CD4-positive, alpha-beta memory T cell (primary cell): ENCODE measurements at places on chromosomes 3 and 15.

- DNase-seq, result no peak
Observed at GRCh38 chr3:186128158-186128557, 19.3 kb upstream of the ETV5 start.

DNA sequence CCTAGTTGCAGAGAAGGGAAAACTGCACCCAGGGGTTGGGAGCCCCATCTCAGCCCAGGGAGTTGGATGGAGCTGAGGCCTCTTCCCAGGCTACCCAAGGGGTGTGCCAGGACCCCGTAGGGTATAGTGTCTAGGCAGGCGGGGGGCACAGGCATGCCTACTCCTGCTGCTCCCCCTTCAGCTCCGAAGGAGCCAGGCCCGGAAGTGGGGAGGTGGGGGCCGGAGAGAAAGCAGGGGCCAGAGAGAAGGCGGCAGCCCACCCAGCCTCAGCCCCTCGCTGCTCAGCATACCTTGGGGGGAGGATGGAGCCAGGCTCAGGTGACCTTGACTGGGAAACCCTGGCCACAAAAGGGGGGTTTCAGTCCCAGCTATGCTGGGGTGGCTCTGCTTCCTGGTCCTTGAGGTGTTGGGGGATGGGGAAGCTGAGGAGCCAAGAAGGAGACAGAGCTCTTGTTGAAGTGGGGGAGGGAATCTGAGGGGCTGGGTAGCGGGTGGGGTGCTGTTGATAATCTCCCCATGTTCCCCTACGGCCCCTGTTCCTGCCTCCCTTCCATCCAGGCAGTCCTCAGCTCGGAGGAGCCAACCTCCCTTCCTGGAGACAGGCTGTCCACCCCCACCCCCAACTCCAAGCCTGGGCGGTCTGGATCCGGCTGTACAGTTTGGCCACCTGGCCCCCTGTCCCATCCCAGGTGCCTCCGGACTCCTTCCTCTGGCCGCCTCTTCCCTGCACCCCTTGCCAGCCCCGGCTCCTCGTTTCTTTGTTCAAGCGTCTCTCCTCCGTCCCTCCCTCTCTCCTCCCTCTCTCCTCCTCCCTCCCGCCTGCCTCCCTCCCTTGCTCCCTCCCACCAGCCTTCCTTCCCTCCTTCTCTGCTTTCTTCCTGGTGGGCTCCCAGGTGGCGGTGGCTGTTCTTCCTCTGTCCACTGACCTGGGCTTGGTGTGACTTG lies 1.7 kb downstream of the SEMA3F start:
- DNase-seq, result no peak

- no peak for DNase-seq
Observed at GRCh38 chr3:154568064-154568463, 138.1 kb upstream of the GPR149 start.

GRCh38 chr15:63306492-63307073 lies 29.2 kb downstream of the APH1B start:
- no peak for DNase-seq

- DNase-seq, result no peak
Observed at GRCh38 chr3:78871048-78871447, 896.8 kb downstream of the ROBO1 start.

GRCh38 chr3:73521734-73522336 lies 102.9 kb downstream of the PDZRN3 start:
- no peak for DNase-seq

- no peak for DNase-seq
Observed at GRCh38 chr15:26472661-26473060, 300.2 kb downstream of the GABRB3 start.

GRCh38 chr3:118863731-118864322 lies 170.8 kb downstream of the IGSF11 start:
- no peak for DNase-seq

DNA sequence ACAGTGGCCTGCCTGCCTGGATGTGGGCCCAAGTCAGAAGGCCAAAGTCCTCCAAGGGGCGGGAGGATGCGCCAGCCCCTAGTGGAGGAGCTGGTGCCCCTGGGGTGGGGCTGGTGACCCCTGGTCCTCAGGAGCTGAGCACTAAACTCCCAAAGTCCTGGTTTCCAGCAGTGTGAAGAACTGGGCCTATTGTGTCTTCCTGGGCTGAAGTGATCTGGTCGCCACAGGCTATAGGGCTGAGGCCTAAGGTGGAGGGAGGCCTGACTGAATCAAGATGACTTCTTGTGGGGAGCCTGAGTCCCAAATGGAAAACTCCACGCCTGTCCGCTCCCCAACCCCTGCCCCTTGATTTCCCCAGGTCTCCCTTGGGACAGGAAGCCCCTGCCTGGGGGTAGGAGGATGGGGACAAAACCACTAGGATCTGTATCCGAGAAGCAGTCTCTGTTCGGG lies 753 bp upstream of the FES start:
- DNase-seq, result no peak

- peak; percentile 48 for DNase-seq
Observed at GRCh38 chr15:60720086-60720485, 241.1 kb upstream of the ICE2 start.

DNA sequence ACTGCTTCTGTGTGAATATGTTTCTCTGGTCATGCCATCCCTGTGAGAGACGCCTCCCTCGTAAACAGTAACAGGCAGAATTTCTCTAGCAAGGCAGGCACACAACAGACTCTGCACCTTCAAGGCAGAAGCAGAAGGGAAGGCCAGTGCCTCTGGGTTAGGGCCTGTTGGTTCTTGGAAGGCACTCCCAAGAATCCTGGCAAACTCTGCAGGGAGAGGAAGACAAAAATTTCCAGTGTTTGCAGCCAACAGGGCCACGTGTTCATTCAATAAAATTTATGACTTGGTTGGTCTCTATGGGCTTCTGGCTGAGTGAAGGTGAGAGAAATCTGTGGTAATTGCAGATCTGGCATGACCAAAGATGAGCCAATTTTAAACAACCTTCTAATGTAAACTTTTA lies 39.3 kb downstream of the NFKBIZ start:
- no peak for DNase-seq

DNA sequence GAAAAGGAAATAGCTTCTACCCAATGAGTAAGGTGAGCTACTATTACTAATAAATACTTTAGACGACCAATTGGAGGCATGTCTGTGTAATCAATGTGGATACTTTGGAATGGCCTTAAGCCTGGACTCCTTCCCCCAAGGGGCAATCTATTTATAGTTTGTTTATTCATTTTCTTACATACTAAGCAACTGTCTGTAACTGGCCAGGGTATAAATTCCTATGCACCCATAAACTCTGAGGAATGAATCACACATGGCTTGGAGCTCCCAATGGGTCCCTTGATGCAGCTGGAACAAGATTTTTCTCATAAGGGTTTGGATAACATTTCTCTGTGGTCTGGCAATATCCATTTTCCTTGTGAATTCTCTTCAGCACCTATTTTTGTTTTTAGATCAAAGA lies 506.8 kb downstream of the EDEM1 start:
- no peak for DNase-seq

- no peak for DNase-seq
Observed at GRCh38 chr3:29890801-29891200, 609.9 kb downstream of the RBMS3 start.

DNA sequence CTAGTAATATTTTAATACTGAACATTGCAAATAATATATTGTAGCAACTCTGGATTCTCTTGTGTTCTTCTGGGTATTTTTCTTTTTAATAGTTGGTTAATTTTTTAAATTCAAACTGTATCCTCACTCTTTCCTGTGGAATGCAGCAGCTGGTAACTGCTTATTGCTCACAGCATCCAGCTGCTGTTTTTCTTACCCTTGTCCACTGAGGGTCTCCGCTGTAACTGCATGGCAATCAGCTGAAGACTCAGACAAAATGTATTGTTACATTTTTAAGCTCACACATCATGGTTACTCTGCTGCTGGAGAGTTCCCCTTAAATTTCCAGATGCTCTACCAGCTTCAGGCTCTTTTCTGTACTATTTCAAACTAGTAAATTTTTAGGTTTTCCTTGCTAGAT lies 227.6 kb downstream of the MBNL1 start:
- no peak for DNase-seq

DNA sequence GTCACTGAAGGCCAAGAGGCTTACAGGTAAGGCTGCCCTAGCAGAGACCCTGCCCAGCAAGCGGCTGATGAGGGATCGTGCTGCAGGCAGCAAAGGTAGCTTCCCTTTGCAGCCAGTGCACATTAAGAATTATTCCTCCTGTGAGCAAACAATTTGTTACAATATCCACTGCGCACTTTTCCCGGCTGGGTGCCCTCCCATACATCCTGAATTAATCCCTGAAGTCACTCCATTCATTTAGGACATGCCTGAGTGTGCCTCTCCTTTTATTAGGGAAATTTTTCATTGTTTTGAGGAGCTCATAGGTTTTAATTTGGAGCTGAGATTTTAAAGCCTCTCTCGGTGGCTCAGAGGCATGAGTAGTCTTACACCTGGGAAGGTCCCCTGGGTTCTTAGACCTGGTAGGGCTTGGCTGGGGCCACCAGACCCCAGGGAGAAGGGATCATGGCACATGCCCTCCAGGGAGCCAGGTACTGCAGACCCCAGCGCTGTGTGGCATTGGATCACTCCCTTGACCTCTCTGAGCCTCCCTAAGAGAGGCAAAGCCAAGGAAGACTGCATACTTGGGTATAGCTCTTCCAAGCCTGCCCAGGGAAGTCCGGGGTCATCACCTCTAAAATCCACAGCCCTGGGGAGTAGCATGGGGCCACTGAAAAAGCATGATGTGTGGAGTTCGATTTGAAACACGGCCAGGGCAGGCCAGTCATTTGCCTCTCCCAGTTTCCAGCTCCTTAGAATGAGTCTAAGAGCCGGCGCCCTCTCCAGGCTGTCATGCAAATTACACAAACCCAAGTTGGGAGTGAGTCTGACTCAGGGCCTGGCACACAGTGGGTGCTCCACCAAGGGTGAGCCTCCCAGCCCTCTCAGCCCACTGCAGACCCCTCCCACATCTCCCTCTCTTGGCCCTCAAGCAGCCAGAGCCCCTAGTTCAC lies 151.9 kb upstream of the LINGO1 start:
- no peak for DNase-seq

- DNase-seq, result no peak
Observed at GRCh38 chr15:87121336-87121735, 1041.7 kb downstream of the AGBL1 start.

DNA sequence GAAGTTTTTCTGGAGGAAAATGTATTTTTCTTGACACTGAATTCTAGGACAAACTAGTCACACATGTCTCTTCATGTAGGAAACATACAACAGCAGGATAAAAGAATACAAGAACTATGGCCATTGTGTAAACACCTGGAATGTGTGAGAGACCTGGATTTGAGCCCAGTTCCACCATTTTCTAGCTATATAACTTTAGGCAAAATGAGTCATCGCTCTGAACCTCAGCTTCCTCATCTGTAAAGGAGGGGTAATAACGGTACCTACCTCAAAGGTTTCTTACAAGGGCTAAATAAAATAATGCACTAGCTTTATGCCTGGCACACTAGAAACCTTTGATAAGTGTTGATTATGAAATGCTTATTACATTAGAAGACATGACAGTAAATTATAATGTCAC lies 57.8 kb downstream of the RIOX2 start:
- DNase-seq, result no peak

DNA sequence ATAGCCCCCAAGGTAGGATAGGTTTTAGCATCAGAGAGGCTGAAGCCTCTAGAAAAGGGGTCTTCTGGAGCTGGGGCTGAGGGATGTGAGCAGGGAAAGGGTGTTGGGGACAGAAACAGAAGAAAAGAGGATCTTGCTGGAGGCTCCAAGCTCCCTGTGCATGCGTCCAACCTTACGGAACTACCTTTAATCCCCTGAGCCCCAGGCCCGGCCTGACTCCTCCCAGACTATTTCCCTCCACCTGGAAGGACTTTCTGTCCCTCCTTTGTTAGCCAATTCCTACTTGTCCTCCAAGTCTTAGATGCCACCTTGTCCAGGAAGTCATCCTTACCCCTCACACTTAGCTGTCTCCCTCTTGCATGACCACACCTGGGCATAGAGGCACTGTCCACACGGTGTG lies 50.0 kb upstream of the VPS8 start:
- no peak for DNase-seq

GRCh38 chr15:71341811-71342550 lies 226.7 kb downstream of the THSD4 start:
- DNase-seq, result no peak

DNA sequence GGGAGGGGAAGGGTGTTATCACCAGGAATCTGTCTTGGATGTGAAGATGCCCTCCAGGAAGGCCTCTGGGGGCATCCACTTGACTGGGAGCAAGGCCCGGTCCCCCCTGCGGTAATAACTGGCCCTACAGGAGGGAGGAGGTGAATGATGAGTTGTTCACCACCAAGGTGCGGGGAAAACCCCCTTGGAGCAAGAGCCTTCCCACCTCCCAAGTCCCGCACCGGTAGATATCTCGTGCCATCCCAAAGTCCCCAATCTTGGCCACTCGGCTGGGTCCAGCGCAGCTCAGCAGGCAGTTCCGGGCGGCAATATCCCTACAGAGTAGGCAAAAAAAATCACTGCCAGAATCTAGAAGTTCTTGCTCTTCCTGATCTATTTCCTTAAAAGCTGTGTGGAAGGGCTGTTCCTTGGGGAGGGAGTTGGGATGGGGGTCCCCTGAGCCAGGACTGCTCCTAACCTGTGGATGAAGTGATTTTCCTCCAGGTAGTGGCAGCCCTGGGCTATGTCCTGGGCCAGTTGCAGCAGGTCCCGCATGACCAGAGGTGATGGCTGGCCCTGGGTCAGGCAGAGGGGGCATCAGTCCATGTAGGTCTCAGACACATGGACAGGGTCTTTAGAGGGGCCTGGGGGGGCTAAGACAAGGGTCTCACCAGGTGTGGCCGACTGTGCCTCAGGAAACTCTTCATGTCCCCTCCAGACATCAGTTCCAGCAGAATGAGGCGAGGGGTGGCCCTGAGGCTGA lies 8.7 kb downstream of the LTK start:
- no peak for DNase-seq

DNA sequence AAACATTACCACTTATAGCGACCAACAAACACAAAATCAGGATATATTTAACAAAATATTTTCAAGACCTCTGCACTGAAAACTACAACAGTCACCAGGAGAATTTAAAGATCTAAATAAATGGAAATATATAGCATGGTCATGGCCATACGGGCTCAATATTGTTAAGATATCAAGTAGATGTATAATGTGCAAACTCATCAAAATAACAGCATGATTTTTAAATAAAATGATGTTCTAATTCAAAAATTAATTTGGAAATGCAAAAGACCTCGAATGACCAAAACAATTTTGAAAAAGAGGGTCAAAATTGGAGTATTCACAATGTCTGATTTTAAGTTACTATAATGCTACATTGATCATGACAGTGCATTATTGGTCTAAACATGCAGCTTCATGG lies 159.1 kb upstream of the NDN start:
- no peak for DNase-seq
